T-cell (primary cell): ENCODE measurements at places on chromosomes 5 and 9.

DNA sequence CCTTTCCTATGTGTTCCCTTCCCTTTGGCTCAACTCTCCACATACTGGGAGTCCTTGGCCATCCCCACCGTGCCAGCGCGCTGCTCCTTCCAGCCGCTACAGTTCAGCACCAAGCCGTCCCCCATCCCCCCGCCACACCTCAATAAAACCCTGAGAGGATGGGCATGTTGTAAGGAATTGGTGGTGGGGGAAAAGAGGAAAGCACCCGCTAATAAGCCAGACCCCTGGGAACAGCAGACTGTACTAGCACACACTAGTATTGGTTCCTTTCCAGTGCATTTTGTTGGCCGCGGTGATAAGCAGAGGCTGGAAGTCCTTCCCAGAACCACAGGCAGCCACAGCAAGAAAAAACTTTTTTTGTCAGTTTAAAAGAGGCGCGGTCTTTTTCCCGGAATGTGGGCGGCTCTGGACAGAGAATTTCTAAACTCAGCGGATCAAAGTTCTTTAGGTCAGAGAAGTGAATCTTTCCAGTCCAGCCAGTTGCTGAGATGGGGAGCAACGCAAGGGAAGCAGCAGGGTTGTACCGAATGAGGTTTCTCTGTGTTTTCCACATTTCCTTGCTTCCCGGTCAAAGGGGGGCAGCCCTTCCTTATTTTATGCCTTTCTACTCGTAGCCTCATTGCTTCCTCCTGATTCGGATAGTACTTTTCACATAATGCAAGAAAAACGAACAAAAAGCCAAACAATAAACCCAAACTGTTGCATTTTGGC, 2.1 kb downstream of the CHSY3 start:
- DNase-seq, result no peak

DNA sequence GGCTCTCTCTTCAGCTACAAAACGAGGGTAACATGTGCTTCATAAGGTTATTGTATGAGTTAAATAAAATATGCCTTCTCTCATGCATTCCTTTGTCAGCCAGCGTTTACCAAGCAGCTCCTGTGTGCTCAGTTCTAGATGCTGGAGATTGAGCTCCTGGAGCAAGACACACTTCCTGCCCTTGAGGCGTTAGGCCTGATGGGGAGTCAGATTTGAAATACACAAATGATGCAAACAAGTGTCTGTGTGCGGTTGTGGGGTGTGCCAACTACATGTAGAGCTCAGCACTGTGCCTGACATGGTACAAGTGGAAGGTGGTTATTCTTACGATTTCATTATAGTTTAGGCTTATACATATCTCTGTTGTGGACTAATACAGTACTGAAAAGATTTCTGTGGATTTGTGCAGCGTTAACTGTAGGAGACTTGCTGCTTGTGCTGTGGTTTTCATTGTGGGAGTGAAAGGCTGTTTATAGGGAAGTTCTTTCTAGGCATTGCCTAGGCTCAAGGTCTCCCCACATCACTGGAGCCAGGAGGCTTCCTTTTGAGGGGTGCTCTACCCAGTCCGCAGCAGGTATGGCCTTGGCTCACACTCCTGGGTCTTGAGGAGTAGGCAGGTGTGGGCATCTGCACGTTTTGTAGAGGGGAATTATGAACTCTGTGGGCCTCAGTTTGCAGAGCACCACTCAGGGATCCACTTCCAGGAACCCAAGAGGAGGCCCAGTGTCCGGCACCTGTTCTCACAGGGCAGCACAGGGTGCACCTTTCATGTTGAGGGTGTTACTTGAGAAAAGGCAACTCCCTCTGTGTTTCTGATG, 39.8 kb upstream of the ANGPTL2 start:
- no peak for DNase-seq

DNA sequence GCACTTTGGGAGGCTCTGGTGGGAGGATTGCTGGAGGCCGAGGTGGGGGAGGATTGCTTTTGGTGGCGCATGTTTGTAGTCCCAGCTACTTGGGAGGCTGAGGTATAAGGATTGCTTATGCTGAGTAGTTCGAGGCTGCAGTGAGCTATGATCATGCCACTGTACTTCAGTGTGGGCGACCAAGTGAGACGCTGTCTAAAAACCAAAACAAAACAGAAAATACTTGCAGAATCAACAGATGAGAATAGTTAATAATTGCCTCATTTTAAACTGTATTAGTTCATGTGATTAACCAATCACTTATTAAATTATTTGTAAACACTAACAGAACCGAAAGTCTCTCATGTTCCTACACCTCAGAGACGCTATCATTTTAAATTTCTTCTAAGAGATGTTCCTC, 118.1 kb downstream of the CCDC171 start:
- DNase-seq, result no peak

GRCh38 chr5:102815084-102815483, 60.0 kb downstream of the PAM start:
- no peak for DNase-seq

GRCh38 chr5:159824188-159825161, 91.8 kb upstream of the ADRA1B start:
- DNase-seq, result no peak

- no peak for DNase-seq
These were observed 54.1 kb downstream of the ARHGEF37 start for GRCh38 chr5:149635394-149635793.

- no peak for DNase-seq
These were observed 182.8 kb upstream of the TARS1 start for GRCh38 chr5:33257807-33258429.

- no peak for DNase-seq
These were observed 43.2 kb downstream of the ADAMTS12 start for GRCh38 chr5:33848554-33848953.

- no peak for DNase-seq
These were observed 296.1 kb downstream of the YTHDC2 start for GRCh38 chr5:113809626-113810025.

- DNase-seq, result no peak
These were observed 263.4 kb downstream of the GRIA1 start for GRCh38 chr5:153753645-153754432.

DNA sequence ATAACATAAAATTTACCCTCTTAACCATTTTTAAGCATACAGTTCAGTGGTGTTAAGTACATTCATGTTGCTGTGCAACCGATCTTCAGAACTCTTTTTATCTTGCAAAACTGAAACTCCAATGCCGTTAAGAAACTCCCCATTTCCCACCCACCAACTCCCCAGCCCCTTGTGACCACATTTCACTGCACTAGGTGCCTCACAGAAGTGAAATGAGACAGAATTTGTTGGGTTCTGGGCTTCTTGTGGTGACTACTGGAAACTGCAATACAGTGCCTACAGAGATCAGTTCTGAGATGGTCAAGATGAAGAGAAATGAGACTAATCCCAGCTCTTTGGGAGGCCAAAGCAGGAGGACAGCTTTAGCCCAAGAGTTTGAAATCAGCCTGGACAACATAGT, 202.1 kb upstream of the SLC30A5 start:
- DNase-seq, result no peak

- DNase-seq, result no peak
These were observed 376.2 kb downstream of the IRX2 start for GRCh38 chr5:2375291-2375690.

DNA sequence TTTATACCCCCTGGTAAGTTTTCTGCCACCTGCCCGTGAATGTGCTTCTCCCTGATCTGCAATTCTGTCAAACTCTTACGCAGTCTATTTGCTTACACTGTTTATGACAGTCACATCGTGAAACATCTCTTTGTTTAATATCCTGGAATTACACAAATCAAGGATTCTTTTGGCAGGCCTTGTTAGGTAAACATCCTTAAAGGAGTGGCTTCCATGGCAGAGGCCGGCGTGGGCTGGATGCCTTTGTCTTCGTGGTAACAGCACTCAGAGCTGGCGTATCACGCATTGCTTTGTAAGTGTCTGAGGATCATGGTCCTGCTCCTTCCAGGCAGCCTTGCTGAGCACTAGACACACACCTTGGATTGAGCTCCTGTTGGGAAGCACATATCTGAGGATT, 145.7 kb downstream of the IRX1 start:
- no peak for DNase-seq

DNA sequence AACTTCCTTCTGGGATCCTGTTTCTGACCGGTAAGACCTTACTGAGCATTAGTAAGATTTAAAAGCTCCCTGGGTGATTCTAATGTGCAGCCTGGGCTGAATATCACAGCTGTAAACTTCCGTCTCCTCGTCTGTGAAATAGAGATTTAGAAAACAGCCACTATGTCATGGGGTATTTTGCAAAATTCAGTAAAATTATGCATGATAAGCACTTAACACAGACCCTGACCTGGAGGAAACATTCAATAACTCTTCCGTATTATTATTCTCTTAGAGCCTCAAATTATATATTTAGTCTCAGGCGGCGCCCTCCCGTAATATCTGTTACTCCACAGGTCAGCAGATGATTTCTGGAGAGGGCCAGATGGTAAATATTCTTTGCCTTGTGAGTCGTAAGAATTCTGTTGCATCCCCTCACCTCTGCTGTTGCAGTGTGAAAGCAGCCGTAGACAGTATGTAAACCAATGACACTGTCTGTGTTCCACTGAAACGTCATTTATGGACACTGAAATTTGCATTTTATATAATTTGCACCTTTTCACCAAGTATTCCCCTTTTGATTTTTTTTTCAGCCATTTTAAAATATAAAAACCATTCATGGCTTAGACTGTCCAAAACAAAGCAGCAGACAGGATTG, 39.2 kb upstream of the RARS1 start:
- DNase-seq, result no peak

DNA sequence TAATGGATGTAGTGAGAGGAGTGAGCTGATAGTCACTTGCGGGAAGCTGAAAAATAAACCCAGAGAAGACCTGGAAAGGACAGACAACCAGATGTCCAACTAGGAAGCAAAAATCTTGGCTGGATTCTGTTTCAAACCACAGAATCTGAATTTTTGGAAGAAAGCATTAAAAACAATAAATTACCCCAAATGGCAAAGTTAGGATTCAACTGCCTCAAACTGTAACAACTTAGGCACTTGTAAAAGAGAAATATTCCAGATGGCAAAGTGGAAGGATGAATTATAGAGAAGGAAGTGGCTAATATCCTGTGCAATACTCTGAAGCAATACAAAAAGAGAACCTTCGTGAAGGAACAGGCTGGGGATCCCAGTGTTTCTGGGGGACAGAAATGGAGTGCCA, 46.8 kb upstream of the SLIT3 start:
- DNase-seq, result no peak

GRCh38 chr5:65041296-65042158, 272.8 kb downstream of the CWC27 start:
- no peak for DNase-seq

- DNase-seq, result no peak
These were observed 188.9 kb downstream of the SPOCK1 start for GRCh38 chr5:137310051-137310730.

DNA sequence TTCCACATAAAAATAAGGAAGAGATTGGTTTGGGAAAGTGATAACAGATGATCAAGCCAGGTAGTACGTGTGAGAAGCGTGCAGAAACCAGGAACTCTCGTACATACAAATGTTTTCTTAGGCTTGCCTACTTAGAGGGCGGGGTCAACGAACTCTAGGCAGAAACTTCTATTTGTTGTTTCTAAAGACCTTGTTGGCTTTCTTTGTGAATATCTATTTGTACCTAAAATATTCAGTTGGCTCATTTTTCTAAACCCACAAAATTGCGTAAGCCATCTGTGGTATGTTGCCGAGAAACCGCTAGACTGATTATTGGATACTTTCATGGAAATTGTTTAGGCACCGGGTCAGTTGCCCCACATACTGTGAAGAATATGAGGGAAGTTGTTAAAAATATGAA, 458.5 kb downstream of the MAT2B start:
- DNase-seq, result no peak

DNA sequence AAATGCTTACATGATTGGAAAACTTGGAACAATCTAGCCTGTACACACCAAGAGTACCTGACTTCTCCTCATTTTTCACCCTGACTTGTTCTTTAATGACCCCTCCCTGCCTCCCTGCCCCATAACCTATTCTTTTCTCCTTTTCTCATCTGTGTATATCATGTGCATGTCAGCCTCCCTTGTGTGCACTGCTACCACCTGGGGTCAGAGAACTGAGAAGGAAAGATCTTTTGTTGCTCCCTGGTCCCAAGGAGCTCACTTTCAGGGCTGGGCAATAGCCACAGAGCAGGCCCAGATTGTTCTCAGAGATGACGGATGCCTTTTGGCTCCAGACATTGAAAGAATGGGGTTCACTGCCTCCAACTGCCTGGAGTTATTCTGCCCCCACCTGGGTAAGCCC, 5.1 kb downstream of the MAP1B start:
- no peak for DNase-seq

GRCh38 chr5:73918791-73919221, 292.8 kb downstream of the ARHGEF28 start:
- no peak for DNase-seq

- no peak for DNase-seq
These were observed 471.4 kb downstream of the DMRT2 start for GRCh38 chr9:1521547-1521946.

DNA sequence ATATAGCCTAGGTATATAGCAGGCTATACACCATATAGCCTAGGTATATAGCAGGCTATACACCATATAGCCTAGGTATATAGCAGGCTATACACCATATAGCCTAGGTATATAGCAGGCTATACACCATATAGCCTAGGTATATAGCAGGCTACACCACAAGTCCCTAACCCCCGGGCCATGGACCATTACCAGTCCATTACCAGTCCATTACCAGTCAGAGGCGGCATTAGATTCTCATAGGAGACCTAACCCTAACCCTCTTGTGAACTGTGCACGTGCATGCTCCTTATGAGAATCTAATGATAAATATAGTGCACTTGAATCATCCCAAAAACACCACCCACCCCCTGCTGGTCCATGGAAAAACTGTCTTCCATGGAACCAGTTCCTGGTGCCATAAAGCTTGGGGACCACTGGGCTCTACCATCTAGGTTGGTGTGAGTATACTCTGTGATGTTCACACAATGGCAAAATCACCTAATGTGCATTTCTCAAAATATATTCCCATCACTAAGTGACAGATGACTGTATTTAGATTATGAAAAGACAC, 4.7 kb downstream of the PLIN2 start:
- DNase-seq, result no peak
